ENCODE measurements at places on chromosomes 11 and 22.

- DNase-seq = peak; percentile 19
Measured at GRCh38 chr22:40951795-40952605, 822 bp downstream of the RBX1 start.

- DNase-seq = peak; percentile 90
Measured at GRCh38 chr11:88337987-88338668, 592 bp upstream of the CTSC start.

GRCh38 chr11:123431619-123432018 lies 1.6 kb downstream of the GRAMD1B start:
- DNase-seq = no peak

DNA sequence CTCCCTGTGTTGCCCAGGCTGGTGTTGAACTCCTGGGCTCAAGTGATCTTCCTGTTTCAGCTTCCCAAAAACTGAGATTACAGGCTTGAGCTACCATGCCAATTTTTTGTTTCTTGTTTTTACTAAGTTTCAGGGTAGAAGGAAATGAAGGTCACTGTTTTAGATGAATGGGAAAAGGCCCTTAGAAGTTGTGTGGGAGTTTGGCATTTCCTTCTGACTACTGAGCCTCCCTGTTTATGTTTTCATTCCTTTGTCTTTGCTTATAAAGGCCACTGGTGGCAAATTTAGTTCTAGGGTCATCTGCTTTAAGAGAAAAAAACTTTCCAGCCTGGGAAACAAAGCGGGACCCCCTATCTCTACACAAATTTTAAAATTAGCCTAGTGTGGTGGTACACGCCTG lies 22.1 kb downstream of the SRPRA start:
- DNase-seq = peak; percentile 80

- no peak for DNase-seq
Measured at GRCh38 chr11:15690320-15690719, 575.6 kb downstream of the INSC start.

DNA sequence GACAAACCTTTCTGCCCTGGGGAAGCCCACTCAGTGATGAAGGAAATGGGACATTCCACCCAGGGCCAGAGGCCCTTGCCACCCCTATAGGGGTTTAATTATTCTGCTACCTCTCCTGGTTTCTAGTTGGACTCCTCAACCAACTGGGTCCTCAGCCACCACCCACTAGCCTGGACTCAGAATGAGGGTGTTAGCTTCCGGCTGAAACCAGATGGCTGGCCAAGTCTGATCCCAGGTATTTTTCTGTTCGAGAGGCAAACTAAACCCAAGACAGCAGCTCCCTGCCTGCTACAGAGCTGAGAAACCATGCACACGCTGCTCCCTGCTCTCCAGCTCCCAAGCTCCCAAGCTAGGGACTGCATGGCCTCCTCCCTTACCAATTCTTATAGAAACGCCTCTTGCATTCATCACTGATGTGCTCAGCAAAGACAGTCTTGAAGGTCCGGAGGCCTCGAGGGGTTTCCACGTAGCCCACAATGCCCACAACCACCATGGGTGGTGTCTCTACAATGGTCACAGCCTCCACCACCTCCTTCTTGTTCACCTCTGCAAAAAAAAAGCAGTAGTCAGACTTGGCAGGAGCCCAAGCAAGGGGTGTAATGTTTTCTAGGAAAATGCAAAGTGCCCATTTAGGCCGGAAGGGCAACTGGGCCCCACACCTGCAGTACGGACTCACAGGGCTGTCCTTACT lies 2.2 kb downstream of the RPL3 start:
- no peak for DNase-seq

DNA sequence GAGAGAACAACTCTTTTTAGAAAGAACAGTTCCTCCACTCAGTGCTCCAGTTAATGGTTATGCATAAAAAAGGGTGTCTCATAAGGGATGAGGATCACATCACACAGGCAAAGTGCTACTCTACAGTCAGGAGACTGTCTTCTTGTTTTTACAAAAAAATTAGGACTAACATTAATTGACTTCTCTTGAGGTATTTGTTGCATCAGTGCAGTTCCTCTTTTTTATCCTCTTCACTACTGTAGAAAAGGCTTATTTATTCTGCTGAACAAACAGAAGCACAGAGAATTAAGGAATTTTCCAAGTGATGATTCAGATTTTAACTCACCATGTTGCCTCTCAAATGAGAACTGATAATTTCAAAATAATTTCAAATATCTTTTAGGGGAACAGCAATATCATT lies 1.9 kb downstream of the MMP8 start:
- DNase-seq = no peak

DNA sequence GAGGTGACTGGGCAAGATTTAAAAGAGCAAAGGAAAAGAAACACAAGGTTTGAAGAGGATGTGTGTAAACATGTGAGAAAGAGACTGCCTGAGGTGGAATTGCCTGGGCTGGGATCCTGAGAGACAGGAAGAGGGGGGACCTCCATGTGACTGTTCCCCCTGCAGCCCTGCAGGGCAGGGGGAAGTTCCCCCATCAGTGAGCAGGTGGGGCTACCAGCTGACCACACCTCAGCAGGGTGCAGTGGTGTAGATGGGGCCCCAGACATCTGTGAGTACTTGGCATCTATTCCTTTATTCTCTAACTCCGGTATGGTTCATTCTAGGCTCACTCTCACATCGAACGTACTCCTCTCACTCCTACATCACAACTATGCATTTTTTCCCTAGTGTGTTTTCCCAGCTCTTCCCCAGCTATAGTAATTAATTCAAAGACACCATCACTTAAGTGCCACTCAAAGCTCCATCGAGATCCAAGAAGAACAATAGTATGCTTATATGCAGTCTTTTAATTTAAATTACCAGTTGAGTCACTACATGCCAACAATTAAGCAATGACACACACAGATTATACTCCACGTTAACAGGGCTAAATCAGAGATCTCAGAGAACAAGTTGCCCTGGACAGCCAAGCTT lies 42.7 kb downstream of the LGR4 start:
- no peak for DNase-seq

- no peak for DNase-seq
Measured at GRCh38 chr11:124724979-124725718, 14.6 kb upstream of the NRGN start.

DNA sequence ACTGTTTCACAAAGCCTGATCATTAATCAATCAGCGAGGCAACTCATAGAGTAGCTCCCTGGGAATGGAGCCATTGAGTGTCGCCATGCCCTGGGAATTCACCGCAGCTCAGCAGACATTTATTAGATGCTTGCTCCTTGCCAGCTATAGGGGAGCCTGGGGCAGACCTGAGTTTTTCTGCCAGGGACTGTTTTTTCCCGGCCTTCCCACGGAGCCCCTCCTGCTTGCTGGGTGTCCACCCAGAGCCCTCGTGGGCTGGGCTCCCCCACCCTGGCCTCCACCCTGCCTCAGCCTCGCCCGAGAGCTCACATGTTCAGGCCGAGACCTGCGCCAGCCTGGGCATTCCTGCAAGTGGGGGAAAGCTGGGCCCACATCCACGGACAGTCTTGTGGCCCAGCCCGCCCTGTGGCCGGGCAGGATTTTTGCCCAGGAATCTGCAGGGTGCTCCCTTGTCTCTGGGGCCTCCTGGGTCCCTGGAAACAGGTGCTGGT lies 64.9 kb downstream of the SMIM38 start:
- DNase-seq = no peak

- no peak for DNase-seq
Measured at GRCh38 chr11:92784331-92784730, 185.1 kb upstream of the MTNR1B start.

GRCh38 chr11:133326849-133327248 lies 205.5 kb downstream of the OPCML start:
- no peak for DNase-seq

GRCh38 chr11:10029386-10030121 lies 264.5 kb downstream of the SBF2 start:
- no peak for DNase-seq

DNA sequence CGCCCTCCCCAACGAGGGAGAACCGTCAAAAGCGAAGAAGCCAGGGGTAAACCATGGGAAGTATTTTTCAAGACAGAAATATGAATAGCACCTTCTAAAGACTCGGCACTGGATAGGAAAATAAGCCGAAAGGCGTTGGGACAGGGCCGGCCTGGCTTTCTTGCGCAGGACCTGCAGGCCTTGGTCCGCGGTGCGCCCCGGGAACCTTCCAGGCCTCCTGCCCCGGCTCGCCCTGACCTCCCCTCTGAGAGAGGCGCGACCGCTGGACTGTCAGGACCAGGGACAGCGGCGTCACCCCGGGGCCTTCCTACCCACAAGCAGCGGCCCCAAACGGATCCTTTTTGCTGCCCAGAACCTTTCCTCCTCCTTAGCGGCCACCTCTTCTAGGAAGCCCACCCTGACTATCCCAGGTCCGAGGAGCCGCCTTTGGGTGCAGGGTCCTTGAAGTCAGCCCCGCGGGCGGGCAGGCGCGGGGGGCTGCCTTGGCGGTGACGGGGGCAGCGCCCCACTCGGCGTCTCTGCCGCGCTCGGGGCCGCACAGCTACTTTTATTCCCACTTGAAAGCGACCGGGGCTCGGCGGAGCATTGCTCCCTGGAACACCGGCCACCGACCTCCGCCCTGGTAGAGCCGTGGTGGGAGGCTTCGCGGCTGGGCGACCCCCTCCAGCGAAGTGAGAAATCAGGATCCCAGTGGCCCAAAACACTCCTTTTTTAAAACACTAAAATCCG lies 650 bp upstream of the MAPK11 start:
- DNase-seq = peak; percentile 71

GRCh38 chr11:113261709-113262475 lies 52.5 kb upstream of the TTC12 start:
- DNase-seq = peak; percentile 16

DNA sequence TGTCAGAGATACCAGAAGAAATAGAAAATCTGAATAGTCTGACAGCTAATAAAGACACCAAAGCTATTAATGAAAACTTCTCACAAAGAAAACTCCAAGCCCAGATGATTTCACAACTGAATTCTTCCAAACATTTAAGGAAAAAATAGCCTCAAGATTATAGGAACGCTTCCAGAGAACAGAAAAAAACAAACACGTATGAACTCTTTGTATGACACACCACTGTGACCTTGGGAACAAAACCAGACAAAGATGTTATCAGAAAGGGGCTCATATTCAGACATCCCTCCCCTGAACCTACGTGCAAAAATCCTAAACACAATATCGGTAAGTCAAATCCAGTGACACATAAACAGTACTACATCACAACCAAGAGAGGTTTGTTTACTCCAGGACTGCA lies 23.5 kb downstream of the CERK start:
- DNase-seq = peak; percentile 68

GRCh38 chr11:117928446-117929141 lies 608 bp downstream of the TMPRSS13 start:
- DNase-seq = no peak

GRCh38 chr22:36010882-36011281 lies 17.7 kb downstream of the RBFOX2 start:
- DNase-seq = peak; percentile 78

DNA sequence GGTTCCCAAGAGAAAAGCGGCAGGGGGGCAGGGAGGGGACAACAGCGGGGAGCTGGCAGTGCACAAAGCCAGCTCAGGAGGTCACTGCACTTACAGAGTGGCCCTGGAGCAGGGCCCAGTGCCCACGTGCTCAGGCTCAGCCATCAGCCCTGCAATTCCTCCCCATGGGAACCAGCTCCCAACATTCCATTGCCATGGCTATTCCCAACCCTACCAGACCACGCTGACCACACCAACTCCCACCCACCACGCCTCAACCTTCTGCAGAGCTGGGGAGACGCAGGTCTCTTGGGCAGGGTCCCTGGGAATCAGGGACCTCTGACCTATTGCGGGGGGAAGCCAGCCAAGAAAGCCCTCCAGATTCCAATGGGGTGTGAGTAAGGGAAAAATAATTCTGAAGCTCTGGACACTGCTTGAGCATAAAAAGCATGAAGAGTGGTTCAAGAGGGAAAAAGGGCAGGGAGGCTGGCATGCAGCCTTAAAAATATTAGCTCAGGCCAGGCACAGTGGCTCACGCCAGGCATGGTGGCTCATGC lies 38.3 kb upstream of the TFIP11 start:
- peak; percentile 75 for DNase-seq

GRCh38 chr11:26331911-26332571 lies at the start of gene ANO3:
Gene ANO3 (plus strand): TSS chr11:26332130. CDS start chr11:26332276, 146 bp downstream.
- peak; percentile 82 for DNase-seq

DNA sequence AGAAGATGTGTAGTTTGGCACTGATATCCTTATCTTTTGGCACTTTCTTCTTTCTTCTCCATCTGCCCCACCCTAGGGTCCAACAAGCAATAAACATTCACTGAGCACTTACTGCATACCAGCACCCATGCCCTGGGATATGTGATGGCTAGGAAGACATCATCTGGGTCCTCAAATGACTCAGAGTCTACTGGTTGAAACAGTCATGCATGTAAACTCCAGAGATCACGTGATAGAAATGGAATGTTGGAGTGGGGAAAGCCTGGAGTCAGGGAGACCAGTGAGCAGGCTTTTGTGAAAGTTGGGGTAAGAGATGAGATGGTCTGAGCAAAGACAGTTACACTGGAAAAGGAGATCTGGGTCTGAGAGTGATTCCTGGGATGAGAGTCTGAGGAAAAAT lies 724.9 kb upstream of the TENM4 start:
- no peak for DNase-seq

DNA sequence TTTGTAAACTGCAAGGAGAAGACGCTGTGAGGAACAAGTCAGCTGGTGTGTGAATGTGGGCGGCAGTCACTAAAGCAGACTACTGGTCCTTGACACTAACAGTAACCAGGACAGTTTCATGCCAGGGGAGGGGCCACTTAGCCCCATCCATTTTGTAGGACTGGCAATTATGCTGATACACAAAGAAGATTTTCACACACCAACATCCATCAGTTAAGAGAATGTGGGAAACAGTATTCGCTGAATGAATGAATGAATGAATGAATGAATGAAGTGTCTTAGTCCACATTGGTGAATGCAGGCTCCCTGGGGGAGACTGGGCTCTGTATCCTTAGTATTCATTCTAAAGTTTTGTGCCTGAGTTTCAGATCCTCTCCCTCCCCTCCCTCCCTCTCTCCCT lies 590.4 kb downstream of the BRD1 start:
- no peak for DNase-seq

DNA sequence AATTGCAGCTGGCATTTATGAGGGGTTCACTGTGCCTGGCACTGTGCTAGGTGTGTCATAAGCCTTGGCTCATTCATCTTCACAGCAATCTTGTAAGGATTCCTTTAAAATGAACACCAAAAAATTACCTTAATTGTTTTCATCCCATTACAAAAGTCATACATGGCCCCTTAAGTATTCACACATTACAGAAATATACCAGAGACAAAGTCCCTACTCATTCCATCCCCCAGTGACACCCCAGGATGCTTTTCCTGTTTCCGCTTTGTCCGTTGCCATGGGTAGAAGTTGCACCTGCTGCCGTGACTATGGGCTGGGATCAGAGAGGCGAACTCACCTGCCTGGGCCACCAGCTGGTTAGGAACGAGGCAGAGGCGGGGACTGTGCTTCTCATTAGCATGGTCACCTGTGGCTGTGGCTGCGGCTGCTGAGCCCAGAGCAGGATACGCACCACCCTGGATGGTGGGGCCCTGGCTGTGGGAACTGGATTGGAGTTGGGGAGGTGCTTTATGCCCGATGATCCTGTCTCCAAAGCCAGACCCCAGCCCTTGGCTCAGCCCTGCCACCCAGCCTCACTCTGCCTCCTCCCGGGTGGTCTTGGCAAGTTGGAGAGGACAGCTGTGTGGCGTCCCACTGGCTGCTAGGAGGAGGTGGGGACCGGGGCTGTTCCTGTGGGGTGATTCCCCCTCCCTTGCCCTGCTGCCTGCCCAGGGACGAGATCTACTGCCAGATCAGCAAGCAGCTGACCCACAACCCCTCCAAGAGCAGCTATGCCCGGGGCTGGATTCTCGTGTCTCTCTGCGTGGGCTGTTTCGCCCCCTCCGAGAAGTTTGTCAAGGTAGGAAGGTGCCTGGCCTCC lies 60.8 kb downstream of the MYO7A start:
- no peak for DNase-seq
